ENCODE measurements at places on chromosomes 16 and 17.

DNA sequence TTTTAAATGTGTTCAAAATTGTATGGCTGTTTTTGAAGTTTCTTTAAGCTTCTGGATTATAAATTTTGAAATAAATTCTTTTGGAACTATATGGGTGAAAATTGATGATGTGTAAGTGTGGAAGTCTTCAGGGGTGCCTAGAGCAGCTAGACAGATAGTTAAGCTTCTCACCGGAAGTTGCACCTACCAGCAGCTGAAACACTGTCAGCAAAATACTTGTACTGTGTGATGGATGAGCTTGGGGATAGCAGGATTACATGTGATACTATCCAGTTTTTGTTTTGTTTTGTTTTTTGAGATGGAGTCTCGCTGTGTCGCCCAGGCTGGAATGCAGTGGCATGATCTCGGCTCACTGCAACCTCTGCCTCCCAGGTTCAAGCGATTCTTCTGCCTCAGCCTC lies 19.7 kb downstream of the RBL2 start:
- peak; percentile 41 for DNase-seq

DNA sequence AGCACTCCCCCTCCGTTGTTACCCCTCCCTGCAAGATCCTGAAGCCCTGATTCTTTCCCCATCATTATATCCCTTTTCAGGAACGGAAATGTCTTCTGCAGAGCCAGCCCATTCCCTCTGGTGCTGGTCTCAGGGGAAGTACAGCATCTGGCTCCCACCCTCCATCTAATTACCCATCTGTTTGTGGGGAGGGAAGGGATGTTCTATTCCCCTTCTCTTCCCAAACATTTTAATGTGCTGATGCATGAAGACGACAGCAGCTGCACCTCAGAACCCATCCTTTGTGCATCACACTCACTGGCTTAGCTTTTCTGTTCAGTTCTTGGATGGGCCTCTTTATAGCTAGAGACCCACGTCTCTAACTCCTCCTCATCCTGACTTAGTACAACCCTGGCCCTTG lies 367.2 kb downstream of the CDH13 start:
- no peak for DNase-seq

DNA sequence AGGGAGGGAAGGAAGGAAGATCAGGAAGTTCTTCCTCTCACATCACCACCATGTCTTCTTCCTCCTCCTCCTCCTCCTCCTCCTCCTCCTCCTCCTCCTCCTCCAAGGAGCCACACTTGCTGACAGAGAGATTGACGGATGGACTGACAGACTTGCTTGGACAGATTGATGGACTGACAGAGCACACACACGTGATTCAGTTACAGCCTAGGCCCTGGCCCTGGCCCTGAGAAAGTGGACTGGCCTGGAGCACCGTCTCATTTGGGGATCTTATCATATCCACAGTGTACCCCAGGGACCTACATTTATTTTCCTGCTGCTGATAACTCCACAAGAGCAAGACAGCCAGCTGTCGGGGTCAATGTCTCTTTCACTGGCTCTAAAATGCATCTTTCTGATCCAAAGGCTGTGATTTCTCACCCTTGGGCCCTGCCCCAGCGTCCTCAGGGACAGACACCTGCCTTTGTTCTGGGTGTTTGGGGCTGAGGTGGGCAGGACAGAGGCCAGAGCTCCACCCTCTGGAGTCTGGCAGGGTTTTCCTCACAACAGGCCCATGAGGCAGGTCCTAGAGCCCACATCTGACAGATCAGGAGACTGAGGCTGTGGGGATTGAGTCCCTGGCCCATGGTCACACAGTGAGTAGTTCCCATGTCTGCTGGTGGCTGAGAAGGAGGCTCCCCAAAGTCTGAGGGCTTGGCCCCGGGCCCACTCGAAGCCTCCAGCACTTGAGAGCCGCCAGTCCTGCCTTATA lies 2.3 kb upstream of the P2RX1 start:
- no peak for DNase-seq

DNA sequence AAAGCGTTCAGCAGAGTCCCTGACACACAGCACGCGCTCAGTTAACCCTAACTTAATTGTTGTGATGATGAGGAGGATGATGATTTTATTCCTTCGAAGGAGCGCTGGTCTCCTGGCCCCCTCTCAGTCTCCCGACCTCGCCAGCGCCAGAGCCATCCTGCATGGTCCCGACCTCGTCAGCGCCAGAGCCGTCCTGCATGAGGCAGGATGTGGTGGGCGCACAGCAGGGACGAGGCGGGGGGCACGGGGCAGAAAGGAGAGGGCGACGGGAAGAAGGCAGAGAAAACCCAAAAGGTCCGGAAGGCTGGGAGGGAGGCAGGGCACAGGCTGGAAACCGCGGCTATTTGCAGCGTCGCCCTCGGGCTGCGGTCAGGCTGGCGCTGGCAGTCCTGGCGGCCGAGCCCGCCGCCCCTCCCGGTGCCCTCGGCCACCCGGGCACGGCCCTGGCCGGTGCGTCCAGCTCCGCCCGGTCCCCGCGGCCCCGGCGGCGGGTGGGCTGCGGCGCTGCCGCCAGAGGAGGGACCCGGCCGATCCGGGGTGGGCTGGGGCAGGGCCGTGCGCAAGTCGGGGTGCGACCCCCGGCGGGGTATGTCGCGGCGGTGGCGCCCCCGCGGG lies 3.0 kb upstream of the TAC4 start:
- DNase-seq = no peak

- DNase-seq = no peak
These were observed 4.8 kb upstream of the ABCC12 start for GRCh38 chr16:48160575-48160974.

GRCh38 chr16:680625-680945 lies 375 bp downstream of the STUB1 start:
- no peak for DNase-seq

- DNase-seq = no peak
These were observed 8.5 kb downstream of the ST6GALNAC1 start for GRCh38 chr17:76635039-76635438.

DNA sequence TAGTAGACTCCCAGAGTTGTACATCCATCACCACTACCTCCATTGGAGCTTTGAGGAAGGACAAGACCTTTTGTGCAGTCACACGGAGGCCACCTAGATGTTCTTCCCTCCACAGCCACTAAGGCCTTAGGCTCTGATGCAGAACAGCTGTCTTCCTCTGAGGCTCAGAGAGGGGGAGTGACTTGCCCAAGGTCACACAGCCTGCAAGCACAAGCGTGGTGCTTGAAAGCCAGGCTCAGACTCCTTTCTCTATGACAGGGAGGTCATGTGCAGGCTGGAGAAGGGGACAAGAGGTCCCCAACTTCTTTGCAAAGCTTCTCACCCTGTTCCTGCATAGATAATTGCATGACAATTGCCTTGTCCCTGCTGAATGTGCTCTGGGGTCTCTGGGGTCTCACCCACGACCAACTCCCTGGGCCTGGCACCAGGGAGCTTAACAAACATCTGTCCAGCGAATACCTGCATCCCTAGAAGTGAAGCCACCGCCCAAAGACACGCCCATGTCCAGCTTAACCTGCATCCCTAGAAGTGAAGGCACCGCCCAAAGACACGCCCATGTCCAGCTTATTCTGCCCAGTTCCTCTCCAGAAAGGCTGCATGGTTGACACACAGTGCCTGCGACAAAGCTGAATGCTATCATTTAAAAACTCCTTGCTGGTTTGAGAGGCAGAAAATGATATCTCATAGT lies 12.7 kb downstream of the SCGB1C2 start:
- DNase-seq = no peak

DNA sequence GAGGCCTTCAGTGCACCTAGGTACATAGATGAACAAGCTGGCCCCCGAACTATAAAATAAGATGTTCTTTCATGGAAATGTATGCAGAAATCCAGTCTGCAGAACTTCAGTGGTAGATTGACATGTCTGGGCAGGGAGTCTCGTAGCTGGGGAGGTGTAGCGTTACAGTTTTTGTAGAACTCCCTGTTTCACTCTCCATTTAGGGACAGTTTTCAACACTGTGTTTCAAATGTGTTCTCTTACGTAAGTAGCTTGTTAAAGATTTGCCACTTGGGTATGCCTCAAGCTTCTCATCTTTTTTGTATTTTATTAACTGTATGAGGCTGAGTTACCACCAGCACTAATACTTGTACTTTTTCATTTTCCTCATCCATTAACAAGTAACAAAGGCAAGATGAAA lies 46.6 kb downstream of the PLD6 start:
- no peak for DNase-seq

GRCh38 chr16:64051824-64052223 lies 1070.0 kb downstream of the CDH11 start:
- no peak for DNase-seq

GRCh38 chr16:74224828-74225612 lies 71.6 kb upstream of the PSMD7 start:
- DNase-seq = no peak

DNA sequence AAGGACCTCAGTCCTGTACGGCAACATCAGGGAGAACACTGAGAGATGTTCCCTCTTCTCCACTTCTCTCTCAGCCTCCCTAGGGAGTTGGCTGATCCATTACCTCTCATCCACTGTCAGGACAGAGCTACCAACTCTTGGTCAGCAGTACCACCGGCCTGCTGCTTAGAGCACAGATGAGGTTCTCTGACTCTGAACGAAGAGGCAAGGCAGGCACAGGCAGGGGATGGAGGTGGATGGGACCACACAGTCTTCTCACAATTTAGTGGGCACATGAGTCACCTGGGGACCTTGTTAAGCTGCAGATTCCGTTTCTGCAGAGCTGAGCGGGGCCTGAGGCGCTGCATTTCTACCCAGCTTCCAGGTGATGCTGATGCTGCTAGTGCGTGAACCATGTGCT lies 128.6 kb upstream of the CCL2 start:
- DNase-seq = no peak

GRCh38 chr16:4606354-4606753 lies 8.3 kb downstream of the UBALD1 start:
- DNase-seq = no peak

DNA sequence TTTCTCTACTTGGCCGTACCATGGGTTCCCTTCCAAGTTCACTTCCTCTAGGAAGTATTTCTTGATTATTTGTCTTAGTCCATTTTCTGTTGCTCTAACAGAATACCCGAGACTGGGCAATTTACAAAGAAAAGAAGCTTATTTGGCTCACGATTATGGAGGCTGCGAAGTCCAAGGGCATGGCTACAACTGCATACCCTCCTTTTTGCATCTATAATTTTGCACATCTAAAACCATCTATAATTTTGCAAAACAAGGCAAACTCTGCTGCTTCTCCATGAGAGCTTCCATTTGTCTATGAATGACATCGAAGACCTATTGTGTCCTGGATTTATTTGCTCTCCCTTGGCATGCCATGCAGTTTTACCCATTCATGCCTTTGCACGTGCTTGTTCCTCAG lies 27.6 kb upstream of the RGS9 start:
- DNase-seq = no peak

- DNase-seq = no peak
These were observed 948 bp downstream of the PLA2G15 start for GRCh38 chr16:68246121-68246520.

GRCh38 chr16:82082543-82083244 lies 47.6 kb downstream of the HSD17B2 start:
- DNase-seq = peak; percentile 12

DNA sequence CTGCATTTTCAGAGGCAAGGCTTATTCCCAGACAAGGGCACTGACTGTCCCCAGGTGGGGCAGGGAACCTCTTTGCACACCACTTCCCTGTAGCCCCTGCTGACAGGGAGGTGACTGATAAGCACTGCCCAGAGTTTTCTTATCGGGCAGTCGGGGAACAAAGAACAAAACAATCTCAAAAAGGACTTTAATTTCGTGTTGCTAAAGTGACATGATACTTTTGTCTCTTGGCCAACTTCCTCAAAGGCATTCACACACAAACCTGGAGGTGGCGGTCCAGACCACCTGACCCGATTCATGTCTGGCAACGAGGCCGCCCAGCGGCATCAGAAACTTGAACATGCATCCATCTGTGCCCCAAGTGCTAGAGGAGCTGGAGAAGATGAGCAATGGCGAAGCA lies 28.9 kb downstream of the ZDHHC7 start:
- DNase-seq = peak; percentile 14

GRCh38 chr16:61421111-61421510 lies 615.1 kb downstream of the CDH8 start:
- DNase-seq = no peak

DNA sequence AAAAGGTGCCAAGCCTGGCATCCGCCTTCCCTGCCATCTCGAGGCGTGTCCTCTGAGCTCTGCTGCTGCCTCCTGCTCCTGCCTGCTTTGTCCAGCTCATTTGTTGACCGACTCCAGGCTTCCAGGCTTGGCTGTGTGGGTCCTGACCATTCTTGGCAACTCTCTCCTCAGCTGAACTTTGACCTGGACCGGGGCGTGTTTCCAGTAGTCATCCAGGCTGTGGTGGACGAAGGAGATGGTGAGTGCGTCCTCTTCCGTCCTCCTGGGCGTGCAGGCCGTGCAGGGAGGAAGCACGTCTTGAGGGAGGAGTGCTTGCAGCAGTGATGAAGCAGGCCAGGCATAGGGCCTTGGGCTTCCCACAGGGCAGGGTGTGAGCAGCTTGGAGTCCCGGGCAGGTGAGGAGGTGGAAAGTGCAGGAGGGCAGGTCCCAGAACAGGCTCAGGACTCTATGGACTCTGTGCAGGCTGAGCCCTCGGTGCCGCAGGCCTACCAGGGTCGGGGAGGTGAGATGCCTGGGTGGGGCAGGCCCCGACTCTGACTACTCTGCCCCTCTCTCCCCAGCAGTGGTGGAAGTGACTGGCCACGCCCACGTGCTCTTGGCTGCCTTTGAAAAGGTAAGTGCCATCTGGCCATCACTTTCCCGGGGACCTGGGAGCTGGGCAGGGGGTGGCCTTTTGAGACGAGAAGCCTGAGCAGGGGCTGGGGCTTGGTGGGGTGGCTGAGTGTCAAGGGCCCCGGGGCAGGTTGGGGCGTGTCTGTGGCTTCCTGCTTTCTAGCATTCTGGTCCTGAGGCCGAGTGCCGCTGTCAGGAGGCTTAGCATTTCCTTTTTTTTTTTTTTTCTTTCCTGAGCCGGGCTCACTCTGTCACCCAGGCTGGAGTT lies 28.6 kb upstream of the NUDT16L1 start:
- DNase-seq = peak; percentile 73

- no peak for DNase-seq
These were observed 5.0 kb downstream of the PITPNM3 start for GRCh38 chr17:6551356-6551755.

- no peak for DNase-seq
These were observed 4.2 kb downstream of the PLD6 start for GRCh38 chr17:17201907-17202306.

DNA sequence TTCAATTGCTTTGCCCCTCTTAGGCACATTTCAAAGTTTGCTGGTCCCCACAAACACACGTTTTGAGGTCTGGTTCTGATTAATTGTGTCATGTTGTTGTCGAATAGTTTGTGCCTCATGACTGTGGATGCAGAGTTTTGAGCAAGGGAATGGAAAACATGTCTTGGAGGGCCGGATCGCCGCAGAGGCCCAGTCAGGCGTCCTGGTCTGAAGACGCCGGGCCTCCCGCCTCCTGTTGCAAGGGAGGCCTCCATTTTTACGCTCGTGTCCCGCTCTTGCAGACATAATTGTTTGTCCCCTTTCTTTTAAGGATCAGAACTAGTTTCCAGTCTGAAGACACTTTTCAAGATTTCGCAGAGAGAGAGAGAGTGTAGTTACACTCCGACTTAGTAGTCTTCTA lies 3.2 kb downstream of the NTN1 start:
- DNase-seq = no peak

GRCh38 chr16:56657555-56658326 lies at the start of gene MT1F:
Gene MT1F (plus strand): TSS chr16:56657959. CDS start chr16:56658059, 100 bp downstream.
- DNase-seq = peak; percentile 83

Data from activated naive CD4-positive, alpha-beta T cell treated with anti-CD3 and anti-CD28 coated beads for 36 hours (primary cell).